ENCODE measurements at places on chromosomes 1 and 21.

DNA sequence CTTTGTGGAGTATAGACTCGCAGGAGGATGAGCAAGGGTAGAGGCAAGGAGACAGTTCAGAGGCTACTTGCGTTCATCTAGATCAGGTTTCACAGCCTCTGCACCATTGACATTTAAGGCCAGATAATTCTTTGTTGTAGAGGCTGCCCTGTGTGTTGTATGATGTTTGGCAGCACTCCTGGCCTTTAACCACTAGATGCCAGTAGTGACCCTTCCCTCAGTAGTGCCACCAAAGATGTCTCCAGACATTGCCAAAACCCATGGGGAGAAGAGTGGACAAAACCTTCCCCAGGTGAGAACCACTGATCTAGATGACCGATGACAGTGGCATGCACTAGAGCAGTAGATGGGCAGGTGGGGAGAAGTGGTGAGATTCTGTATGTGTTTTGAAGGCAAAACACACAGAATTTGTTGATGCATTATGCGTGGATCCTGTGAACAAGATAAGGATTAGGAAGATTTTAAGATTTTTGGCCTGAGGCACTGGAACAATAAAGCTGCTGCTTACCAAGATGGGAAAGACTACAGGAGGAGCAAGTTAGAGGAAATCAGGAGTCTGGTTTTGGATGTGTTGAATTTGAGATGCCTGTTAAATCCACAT is 9.9 kb upstream of the COG2 start:
- peak; percentile 29 for DNase-seq

DNA sequence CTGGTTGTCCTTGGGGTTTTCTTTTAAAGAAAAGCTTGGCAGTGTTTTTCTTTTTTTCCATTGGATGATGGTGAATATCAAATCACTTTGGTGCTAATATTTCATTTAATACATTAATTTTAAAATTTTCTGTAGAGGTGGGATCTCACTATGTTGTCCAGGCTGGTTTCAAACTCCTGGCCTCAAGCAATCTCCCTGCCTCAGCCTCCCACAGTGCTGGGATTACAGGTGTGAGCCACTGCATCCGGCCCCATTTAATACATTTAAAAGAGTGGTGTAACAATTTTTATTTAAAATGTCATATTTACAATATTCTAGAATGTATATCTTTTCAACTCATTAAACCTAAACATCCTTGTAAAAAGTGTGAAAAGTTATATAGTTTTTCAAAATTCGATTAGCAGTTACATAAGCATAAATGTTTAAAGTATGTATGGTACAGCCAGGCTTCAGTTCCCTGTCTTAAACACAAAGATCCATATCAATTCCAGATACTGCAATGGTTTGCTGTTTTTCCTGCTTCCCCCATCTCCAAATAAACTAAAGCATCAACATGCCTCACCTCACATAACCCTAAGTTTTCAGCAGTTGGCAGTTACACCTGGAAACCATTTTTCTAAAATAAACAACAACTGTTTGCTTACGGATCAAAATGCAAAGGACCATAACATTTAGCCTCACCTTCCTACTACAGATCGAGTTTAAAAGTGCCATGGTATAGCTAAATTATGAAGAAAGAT is 8.9 kb upstream of the LGALS8 start:
- DNase-seq, result no peak

DNA sequence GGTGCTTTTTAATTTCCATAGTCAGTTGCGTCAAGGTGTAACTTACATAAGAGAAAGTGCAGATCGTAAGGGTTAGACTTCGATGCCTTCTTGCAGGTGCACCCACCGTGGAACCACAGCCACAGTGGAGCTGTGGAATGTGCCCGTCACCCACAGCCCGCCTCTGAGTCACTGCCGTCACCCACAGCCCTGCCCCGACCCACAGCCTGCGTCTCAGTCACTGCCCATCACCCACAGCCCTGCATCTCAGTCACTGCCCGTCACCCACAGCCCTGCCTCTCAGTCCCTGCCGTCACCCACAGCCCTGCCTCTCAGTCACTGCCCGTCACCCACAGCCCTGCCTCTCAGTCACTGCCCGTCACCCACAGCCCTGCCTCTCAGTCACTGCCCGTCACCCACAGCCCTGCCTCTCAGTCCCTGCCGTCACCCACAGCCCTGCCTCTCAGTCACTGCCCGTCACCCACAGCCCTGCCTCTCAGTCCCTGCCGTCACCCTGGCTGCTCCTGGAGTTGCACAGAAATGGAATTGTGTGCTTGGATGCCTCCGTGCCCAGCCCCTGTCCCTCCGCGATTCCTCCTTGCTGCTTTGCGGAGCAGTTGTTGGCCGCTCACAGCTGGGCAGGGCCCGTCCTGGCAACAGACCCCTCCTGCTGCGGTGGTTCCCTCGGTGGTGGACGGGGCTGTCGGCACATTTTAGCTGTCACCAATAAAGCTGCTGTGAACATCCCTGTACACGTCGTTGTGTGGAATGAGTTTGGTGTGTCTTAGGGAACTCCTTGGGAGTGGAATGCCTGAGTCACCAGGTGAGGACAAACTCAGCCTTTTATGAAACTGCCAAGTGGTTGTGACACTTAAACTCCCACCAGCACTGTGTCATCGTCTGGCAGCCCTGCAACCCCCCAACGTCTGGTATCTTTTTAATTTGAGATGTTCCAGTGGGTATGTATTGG is 44.9 kb upstream of the COL6A2 start:
- DNase-seq, result no peak

DNA sequence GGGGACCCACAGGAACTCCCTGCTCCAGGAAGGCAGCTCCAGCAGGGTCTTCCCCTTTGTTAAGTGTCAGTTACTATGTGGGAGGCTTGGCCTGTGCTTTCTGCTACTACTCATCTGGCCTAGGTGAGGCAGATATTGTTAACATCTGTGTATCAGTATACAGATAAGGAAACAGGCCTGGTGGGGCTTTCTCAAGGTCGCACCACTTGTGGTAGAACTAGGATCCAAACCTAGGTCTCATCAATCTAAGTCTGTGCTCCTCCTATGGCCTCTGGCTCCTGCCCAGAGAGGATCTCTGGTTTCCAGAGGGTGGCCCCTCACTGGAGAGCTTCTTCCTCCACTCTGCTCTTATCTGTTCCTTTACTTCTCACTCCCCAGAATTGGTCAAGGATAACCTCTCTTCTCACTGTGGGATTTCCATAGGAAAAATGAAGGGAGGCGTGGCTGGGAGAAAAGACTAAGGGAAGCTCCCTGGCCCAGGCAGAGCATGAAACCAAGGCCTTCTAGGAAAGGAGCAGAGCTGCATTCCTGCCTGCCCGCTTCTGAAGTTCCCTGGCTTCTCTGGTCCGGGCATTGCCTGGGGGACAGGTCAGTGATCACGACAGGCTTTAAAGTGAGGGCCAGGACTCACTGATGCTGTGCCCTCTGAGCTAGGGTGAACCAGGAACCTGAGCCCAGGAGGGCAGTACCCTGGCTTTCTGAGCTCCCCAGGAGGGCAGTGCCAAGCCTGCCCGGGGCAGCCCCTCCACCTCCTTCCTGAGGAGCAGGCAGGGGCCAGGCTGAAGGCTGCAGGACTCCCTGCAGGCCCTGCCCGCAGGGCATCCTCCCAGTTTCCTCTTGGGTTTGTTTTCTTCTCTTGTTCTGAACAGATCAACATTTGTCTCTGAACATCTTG is 5.8 kb downstream of the KCNC4 start:
- no peak for DNase-seq

DNA sequence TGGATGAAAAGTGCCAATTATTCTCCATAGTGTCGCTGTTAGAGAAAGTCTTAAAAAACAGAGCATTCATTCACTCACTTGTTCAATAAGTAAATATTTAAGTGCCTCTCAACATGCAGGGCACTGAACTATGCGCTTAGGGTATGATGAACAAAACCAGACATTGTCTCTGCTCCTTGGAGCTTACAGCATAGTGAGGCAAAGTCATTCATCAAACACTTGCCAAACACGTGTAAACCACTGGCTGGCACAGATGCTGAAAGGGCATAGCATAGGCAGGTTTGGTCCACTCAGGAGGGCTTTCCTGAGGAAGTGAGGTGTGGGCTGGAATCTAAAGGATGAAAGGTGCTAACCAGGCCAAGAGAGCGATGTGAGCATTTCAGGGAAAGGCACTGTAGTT is 27.6 kb upstream of the RD3 start:
- no peak for DNase-seq

GRCh38 chr1:31627930-31628559 is 10.6 kb downstream of the HCRTR1 start:
- DNase-seq, result no peak
